ENCODE measurements at places on chromosomes 4 and X. TPM values are rescaled to one million over a fixed set of nuclear protein-coding genes. Genes with fewer than 3 reads are reported as not detected.
A peak's percentile ranks its signal among the peaks of the same experiment; 100 is the strongest.

The CT45A1 gene
- polyA plus RNA-seq, result not detected

The ZFP92 gene
- not detected for polyA plus RNA-seq

DNA sequence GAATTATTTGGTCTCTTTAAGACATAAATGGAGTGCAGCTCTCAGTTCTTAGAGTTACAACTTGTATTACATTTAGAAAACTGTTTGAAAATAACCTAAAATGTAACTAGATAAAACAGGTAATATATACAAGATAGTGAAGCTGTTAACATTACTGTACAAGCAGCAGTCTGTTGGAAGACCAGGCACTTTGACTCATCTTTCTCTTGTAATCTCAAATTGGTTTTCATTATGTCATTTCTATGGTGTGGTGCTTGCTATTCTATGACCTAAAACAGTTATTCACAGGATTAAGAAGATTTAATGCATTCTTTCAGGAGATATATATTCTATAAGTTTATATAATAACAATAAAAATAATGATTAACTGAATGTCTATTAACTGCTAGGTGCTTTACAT, 282.5 kb upstream of the PITX2 start:
- DNase-seq, result peak; percentile 35

DNA sequence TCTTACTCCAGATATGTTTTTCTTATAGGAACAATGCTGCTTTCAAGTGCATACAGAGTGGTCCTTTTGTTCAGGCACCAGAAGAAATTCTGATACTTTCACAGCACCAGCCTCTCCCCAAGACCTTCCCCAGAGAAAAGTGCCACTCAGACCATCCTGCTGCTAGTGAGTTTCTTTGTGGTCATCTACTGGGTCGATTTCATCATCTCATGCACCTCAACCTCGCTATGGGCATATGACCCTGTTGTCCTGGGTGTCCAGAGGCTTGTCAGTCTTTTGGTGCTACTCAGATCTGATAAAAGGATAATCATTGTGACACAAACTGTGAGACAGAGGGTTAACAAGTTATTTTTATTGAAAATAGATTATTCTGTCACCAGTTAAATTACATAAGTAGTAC, 39.5 kb downstream of the WDR13 start:
- no peak for DNase-seq

GRCh38 chr4:103105558-103106356, 6.1 kb upstream of the BDH2 start:
- DNase-seq, result peak; percentile 26

All from GM23248 (cell line).